T-cell (primary cell): ENCODE measurements at places on chromosomes 1 and 21. TPM values are rescaled to one million over a fixed set of nuclear protein-coding genes. Genes with fewer than 3 reads are reported as not detected.
A peak's percentile ranks its signal among the peaks of the same experiment; 100 is the strongest.

DNA sequence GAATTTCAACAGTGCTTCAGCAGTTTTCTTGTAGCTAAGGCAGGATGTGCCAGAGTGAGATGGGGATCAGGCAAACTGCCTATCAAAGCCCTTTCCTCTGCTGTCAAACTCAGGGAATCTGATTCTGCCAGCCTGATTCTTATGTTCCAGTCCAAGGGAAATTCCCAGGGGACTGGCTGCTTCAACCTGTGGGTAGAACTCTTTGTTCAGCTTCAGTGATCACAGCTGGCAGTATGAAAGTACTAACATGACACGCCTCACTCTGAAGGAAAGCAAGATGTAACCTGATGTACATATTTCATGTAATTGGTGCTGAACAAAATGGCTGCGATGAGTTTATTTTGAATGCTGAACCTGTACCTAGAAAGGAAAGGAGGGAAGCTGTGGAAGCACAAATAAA is 40.1 kb upstream of the SLC5A9 start:
- DNase-seq = no peak

- peak; percentile 65 for DNase-seq
Observed at GRCh38 chr1:209747580-209748262, 8.1 kb upstream of the TRAF3IP3 start.

DNA sequence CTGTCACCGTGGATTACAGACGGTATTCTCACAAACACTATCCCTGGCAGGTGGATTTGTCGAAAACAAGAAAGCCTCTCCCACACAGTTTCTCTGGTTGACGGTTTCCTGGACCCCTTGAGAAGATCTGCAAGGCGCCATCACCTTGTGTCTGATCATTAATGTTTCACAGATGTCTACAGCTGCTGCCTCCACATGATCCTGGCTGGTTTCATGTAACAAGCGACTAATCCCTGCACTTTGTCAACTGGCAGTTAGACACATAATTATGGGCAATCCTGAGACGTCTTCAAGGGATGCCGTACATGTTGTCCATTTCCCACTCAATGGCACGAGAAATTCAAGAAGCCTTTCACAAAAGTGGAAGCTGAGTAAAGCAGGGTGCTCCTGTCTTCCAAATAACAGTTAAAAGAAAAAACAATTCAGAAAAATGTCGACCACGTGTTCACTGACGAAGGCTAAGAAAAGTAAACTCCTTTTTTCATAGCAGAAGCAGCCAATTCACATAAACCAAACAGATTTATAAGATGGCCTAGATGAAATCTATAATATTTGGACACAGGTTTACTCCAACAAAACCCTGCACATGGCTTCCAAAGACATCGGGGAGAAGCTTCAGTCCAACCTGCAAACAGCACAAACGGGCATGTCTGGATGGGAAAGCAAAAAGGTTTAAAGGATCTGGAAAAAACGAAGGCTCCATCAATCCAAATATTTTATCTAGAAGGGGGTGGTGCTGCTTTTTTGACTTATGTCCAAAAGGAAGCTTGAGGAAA is 52.2 kb downstream of the CAPZB start:
- DNase-seq = no peak

DNA sequence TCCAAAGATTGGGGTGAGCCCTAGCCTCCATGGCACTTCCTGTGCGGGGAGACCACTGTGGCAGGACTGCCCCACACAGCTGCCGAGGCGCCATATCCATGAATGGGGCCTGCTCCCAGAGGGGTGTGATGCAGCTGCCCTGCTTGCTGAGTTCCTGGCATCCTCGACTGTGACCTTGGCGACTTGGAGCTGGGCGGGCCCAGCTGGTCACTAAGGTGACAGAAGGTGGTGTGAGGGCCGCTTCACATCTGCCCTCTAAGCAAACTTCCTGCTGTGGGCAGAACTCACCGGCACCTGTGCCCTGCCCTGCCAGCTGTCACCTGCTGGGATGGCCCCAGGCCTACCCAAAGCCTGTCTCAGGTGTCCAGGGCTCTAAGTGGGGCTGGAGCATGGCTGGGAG is 9.0 kb downstream of the TMEM61 start:
- no peak for DNase-seq

The MARK1 gene
- total RNA-seq = not detected

DNA sequence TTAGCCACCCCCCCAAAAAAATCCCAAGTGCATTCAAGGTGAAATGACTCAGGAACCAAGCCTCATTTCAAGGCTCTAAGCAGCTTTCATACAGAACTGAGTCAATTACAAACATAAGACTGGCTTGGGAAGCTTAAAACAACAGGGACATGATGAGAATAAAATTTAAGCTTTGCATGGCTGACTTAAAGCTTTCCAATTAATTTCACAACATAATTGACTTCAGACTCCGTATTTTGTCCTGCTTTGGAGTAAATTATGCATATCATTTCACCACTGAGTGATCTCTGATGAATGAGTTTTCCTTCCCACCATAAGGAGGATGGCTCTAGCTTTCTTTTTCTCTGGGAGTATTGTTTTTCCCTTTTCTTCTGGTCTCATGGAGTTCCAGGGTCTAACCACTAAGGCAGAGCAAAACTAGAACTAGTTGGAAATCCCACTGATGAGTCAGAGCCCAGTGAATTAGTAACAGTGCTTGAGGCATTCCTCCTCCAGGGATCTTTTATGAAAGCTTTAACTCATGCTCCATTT is 72.8 kb downstream of the XCL2 start:
- no peak for DNase-seq

The ZNF695 gene
- total RNA-seq = not detected

DNA sequence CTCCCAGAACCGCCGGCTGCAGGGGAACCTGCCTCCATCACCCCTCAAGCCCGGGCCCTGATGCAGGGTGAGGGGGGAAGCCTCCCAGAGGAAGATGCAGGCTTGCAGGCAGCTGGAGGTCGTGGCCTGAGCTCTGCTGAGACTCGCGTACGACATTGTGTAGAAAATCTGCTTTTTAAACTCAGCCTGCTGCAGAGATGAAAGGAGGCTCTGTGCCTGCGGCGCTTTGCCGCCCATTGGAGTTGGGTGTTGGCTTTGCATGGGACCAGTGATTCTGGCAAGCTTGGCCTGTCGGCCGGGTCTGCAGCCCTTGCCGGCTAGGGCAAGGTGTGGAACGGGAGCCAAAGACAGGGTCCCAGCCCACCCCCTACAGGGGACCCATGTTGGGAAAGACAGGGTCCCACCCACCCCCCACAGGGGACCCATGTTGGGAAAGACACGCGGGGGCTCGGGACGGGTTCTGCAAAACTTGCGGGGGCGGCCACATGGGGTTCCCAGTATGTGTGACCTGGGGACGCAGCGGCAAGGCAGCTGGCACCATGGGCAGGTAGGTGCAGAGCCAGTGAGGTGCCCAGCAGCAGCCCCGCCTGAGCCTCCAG is 55.6 kb downstream of the SLX9 start:
- no peak for DNase-seq

DNA sequence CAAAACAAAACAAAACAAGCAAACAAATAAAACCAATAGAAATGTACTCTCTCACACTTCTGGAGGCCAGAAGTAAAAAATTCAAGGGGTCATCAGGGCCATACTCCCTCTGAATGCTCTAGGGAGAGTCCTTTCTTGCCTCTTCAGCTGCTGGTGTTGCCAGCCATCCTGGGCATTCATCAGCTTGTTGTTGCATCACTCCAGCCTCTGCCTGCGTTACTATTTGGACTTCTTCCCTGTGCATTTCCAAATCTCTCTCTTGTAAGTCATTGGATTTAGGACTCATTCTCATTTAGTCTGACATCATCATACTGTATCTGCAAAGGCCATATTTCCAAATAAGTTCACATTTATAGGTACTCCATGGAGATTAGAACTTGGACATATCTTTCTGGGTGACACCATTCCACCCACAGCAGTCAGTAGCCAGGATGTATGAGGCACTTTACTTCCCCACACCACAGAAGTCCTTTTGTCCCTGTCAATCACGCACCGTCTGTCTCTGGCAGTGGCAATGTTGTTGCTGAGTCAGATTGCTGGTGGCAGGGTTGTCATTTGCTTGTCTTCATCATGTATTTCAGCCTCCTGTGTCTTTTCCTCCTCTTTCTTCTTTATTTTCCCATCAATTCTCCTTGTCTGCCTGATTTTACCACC is 151.0 kb upstream of the KCNJ6 start:
- no peak for DNase-seq

The PRR9 gene
- total RNA-seq = not detected

The PRAMEF14 gene
- not detected for total RNA-seq

The FBXO2 gene
- total RNA-seq = 6.3 TPM

DNA sequence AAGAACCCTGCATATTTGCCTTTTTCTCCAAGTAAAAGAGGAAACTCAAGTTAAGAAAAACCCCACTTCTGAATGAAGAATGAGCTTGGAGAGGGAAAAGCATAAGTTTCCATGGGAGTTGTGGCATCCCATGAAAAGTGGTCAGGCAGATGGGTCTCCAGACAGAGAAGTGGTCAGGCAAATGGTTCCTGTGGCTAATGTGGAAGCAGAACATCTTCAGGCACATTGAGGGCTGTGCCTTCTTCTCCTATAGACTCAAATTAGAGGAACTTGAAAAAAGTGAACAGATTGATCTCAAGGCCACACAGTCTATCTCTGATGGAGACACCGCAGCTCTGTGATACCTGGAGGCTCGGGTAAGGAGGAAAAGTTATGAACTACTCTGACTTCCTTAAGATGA is 55.7 kb upstream of the KIRREL1 start:
- DNase-seq = no peak

GRCh38 chr1:222136869-222137268 is 395.0 kb upstream of the DUSP10 start:
- no peak for DNase-seq

DNA sequence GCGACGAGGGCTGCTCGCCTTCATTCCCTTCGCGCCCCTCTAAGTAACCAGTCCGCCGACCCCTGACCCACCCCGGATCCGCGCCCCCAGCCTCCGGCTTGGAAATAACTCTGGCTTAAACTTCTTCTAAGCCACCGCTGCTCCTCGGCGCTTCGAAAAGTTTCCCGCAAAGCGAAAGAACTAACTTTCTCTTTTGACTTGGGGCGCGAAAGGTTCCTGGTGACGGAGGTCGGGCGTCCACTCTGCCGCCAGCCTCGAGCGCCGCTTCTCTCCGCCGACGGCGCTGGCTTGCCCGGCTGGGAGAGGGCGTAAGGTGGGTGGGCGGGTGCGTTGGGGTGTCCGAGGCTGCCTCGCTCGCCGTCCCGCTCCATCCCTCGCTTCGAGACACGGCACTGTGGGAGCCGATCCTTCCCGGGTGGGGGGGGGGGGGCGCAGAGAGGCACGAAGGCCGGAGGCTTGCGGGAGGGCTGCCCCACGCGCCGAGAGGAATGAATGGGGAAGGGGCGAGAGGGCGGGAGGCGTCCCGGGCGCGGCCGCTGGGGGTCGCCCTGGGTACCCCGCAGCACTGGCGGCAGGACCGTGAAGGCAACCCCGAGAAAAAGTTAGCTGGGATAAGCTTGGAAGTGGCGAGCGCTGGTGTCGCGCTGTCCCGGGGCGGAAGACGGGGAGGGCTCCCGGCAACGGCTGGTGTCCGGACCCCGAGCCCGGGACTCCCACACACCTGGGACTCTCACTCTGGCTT is 569 bp downstream of the ATF3 start:
- DNase-seq = peak; percentile 33

The RNU1-1 gene
- 3,650 TPM for total RNA-seq

GRCh38 chr1:246417813-246418564 is 89.1 kb downstream of the SMYD3 start:
- DNase-seq = no peak

DNA sequence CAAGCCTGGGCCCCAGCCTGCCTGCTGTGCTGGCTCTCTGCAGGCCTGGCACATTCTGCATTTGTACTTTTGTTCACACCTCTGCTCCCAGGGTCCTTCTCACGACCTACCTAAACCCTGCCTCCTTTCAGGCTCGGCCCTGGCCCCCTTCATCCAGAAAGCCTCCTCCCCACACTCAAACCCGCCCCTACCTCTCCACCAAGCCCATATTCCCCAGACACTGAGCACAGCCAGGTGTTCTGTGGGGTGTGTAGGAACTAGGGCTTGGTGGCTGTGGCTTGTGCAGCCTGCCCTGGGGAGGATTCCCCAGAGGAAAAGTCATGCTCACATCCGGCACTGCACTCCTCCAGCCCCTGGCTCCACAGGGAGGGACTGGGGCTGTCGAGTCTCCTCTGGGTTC is 8.2 kb upstream of the MIXL1 start:
- DNase-seq = no peak

GRCh38 chr21:44454747-44455523 is at the start of gene LRRC3:
Gene LRRC3, plus strand, starts transcription at chr21:44455510. Its CDS starts 1,135 bp downstream, at chr21:44456645.
- peak; percentile 84 for DNase-seq

The GJC2 gene
- total RNA-seq = 1.6 TPM

The GRHL3 gene
- not detected for total RNA-seq

The IL10 gene
- 0.26 TPM for total RNA-seq

- no peak for DNase-seq
Observed at GRCh38 chr1:187264995-187265602, 436.4 kb downstream of the PLA2G4A start.

The AADACL3 gene
- not detected for total RNA-seq

DNA sequence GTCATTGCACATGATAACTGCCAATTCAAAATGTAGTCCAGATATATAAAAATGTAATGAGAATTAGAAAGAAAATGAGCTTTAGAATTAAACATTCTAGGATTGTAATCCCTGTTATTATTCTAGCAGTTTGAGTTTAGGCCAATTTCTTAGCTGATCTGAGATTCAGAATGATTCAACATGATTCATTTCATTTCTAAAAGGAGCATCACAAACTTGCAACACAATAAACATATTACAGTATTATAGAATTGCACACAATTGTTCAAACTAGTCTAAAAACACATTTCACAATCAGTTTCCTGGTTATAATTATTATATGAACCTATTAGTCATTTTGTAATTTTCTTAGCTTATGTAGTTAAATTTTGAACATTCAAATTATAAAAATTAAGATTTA is 43.3 kb upstream of the TSHB start:
- no peak for DNase-seq

The HDGF gene
- 72.9 TPM for total RNA-seq

- DNase-seq = no peak
Observed at GRCh38 chr1:151371370-151372057, 991 bp downstream of the SELENBP1 start.

DNA sequence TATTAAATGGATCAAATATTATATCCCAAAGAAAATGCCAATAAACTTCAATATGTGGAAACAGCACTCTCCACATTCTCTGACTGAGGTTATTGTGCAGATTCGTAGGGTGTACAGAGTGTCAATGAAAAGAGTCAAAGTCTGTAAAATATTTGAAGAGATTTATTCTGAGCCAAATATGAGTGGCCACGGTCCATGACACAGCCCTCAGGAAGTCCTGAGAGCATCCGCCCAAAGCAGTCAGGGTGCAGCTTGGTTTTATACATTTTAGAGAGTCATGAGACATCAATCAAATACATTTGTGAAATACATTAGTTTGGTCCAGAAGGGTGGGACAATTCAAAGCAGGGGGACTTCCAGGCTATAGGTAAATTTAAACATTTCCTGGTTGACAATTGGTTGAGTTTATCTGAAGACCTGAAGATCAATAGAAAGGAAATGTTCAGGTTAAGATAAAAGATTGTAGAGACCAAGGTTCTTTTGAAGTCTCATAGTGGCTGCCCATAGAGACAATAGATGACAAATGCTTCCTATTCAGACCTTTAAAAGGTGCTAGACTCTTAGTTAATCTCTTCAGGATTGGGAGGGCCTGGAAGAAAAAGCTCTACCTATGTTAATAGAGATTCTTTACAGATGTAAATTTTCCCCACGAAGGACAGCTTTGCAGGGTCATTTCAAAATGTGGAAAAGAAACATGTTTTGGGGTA is 569.5 kb downstream of the MATN1 start:
- no peak for DNase-seq
